Large intestine (tissue), 12 donors: ENCODE measurements at places on chromosomes 12 and 14.

GRCh38 chr14:51848120-51848519, 12.3 kb upstream of the GNG2 start:
- DNase-seq = no peak

- peak; percentile 68 for DNase-seq
These were observed 41.6 kb upstream of the NTF3 start for GRCh38 chr12:5390174-5390799.

- no peak for DNase-seq
These were observed 12.0 kb upstream of the SERPINA1 start for GRCh38 chr14:94400422-94400841.

DNA sequence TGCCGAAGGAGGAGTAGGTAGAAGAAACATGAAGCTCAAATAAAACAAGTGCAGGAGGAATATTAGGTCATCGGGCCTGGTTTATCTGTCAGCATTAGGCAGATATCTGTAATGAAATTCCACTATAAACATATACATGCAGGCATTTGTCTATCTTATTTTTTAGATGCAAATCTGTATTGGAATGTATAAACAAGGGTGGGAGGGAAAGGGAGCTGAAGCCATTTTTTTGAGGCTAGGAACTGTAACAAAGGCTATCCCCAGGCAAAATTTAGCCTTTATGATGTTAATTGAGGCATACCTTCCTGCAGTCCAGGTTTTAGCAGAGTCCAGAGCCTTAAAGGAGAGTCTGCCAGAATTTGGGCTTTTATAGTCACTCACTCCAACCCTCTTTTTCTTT, 72.5 kb downstream of the PHLDA1 start:
- no peak for DNase-seq

DNA sequence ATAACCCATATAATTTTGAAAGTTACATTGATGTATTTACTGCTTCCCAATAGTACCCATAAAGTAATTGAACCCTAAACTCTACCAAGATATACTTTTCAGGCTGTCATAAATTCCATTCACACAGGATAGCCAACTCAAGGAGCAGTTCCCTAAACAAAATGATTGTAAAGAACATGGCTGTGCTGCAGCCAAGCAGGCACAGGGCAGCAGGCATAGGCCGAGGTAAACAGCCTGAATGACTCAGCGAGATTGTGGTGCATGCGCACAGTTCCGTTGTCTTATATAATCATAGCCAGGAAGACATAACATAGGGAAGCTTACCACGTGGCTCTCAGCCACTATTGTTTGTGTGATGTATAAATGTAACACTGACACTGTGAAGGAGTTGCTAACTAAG, 344.9 kb downstream of the FSCB start:
- DNase-seq = peak; percentile 34

DNA sequence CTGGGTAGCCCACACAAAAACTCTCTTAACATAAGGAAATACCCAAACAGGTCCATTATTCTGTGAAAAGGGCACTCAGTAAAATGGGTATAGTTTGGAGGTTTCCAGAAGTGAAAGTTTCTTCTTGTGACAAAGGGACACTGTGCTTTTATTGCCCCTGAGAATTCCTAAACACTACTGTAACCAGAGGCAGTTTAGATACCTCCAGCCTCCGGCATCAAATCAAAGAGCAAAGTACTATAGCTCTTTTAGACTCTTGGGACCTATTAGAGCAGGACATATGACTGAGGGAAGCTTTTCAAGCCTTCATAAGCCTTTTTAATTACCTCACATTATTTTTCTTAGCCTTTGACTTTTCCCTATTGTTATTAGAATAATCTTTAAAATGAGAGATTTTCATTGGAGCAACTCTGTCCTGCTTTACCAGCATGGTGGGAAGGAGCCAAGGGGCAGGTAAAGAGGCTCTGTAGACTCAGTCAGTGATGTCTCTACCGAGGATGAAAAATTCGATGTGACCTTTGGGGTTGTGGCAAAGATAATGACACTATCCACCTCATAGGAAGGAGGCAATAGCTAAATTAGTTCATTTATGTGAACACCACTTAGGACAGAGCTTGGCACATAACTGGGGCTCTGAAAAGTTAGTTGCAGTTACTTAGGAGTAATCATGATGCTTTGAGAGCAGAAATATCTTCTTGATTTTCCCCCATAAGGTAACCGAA, 85.1 kb downstream of the IFNG start:
- DNase-seq = peak; percentile 39
